ENCODE measurements at places on chromosomes 6 and 20. TPM values are rescaled to one million over a fixed set of nuclear protein-coding genes. Genes with fewer than 3 reads are reported as not detected.

Gene KHDC1
- total RNA-seq: 1.0 TPM

Gene LAMA2
- total RNA-seq: 61.5 TPM

Gene ADAT2
- total RNA-seq: 3.8 TPM

Gene NKX2-2
- total RNA-seq: not detected

Gene CTCFL
- total RNA-seq: not detected

Gene TREML2
- total RNA-seq: not detected

Gene SLC32A1
- not detected for total RNA-seq

Gene KIF25
- total RNA-seq: 0.28 TPM

Gene ORC3
- 16.9 TPM for total RNA-seq

Gene ANGPT4
- 0.55 TPM for total RNA-seq

Gene CDH4
- total RNA-seq: under 0.01 TPM

DNA sequence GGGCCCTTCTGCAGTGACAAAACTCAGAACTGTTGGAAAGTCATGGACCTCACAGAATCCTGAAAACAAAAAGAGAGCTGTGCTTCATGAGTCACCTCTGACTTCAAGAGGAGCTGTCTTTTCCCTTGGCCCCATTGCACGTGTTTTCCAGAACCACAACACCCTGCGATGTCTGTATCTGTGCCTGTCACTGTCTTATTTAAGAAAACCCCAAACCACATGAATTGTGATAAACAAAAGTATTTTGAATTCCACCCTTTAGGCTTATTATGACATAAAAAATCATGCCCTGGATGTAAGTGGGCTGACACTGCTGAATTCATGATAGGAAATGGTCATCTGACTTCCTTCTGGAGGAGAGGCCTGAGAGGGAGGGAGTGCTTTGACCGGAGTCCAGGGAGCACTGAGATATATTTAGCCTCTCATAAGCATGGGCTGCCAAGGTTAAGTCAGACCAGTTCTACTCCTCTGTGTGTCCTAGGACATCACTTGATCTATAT, 96.4 kb upstream of the DUSP22 start:
- peak; percentile 53 for DNase-seq

DNA sequence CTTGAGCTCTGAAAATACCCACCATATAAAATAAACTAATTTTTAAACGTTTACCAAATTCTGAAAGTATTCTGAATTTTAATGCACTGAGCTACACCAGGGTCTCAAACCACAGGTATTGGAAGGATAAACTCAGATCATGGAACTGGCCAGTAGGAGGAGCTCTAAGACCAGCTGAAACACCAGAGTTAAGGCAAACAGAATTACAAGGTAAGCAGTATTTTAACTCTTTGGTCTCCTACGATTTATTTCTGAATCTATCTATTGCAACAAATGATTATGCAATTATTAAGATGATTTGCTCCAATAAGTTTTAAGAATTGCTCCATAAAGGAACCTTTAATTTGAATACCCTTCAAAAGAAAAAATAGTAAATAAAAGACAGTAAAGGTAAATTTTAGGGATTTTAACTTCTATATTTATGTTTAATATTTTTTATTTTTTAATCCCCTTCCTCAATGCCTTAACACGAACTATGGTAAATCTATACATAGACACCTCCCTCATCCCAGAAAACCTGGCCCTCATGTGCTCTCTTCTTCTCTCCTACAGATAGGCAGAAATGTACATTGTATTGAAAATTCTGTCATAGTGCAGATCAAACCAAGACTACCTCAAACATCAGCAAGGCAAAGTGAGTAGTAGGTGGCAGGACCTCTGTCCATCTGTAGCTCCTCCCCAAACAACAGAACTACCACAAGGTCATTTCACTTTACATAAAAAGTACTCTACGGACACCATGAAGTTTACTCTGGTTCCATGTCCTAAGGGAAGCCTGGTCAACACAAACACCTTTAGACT, 58.4 kb downstream of the SMLR1 start:
- peak; percentile 83 for DNase-seq

DNA sequence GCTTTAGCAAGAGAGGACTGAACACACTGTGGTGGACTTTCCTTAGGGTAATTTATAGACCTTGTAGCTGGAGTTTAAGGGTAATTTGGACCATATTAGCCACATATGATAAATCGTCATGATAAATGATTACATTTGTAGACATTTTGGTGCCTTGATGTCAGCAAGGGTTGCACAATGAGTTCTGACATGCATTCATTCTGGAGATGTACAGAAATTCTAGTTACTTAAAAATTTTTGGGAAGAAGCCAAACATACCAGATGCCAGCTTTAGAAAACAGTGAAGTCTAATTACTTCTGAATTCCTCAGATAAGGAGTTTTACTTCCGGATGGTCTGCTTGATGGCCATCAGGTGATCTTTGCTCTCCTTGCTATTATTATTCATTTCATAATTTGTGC, 653.1 kb downstream of the TBC1D32 start:
- no peak for DNase-seq

- DNase-seq: peak; percentile 85
Observed at GRCh38 chr6:33886673-33887144, 82.9 kb upstream of the MLN start.

DNA sequence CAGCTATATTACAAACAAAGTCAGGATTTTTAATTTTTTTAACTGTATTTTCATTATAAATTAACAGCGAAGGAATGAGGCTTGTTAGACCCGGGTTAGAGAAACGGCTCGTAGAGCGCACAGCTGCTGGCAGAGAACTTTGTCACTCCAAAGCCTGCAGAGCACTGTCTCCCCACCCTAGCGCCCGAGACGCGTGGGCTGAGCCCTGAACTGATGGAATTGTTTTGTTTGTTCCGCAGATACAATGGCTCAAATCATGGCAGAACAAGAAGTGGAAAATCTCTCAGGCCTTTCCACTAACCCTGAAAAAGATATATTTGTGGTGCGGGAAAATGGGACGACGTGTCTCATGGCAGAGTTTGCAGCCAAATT, 810 bp downstream of the LAMP5 start:
- DNase-seq: no peak

GRCh38 chr6:141736104-141736503, 396.6 kb upstream of the GJE1 start:
- no peak for DNase-seq

DNA sequence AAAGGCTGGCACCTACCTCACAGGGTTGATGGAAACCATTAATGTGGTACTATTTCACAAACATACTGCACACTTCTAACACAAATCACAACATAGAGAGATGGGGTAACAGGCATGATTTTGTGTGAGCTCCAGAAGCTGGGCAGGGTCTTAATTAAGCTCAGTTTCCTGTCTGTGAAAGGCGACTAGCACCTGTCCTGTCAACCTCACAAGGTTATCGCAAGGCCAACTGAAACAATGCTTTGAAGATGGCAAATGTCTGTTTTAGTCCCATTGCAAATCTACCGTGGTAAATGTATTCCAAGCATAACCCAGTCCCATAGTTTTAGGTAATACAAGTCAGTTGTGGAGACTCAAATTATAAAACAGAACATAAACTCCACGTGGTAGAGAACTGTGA, 1.3 kb upstream of the PLEKHG1 start:
- no peak for DNase-seq

- DNase-seq: no peak
Observed at GRCh38 chr20:61251529-61252393, at the start of gene CDH4. Gene CDH4, plus strand, starts transcription at chr20:61252261.

- no peak for DNase-seq
Observed at GRCh38 chr20:23367770-23368169, 5.8 kb downstream of the GZF1 start.

- DNase-seq: no peak
Observed at GRCh38 chr20:3606021-3606420, 57.2 kb downstream of the GFRA4 start.

DNA sequence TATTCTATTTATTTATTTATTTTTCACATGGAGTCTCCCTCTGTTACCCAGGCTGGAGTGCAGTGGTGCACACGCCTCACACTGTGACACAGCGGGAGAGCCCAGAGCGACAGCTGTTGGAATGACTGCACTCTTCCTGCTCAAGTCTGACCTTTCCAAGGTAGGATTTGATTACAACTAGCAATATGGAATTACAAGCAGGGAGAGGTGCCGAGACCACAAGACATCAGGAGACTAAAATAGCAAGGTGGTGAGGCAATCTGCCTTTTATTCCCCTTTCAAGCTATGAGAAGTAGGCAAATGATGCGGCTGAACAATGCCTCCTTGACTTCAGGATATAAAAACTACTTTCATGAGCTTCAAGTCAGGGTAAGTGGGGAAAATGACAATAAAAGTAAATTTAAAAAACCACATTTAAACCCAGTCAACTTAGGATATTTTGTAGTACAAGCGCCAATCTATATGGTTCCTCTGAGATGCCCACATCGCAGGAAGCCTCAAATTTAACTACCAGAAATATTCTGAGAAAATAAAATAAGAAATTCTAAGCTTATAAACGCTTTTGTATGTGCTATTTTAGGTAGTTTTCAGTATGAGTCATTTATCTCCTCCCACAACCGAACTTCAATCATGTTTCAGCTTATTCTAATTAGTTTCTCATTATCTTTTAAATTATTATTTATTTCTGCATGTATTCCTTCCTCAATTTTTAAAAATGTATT, 146.9 kb upstream of the SGK1 start:
- no peak for DNase-seq

DNA sequence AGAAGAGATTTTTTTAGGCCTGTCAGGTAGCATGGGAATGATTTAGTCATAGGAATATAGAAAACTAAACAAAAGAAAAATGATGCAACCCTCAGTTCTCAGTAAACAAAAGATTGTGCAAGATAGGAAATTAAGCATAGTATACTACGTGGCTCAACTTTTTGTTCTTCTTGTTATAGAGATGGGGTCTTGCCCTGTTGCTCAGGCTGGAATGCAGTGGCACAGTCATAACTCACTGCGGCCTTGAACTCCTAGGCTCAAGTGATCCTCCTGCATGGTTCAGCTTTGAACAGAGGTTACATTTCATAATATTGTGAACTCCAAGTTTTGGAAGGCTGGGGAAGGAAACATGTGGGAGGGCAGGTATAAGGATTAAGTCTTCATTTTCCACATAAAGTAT, 28.5 kb downstream of the SLX4IP start:
- DNase-seq: no peak

GRCh38 chr20:10565922-10566897, 107.6 kb downstream of the JAG1 start:
- no peak for DNase-seq

- no peak for DNase-seq
Observed at GRCh38 chr6:128731249-128732165, 151.4 kb upstream of the LAMA2 start.

- peak; percentile 56 for DNase-seq
Observed at GRCh38 chr20:48904566-48905296, 16.8 kb upstream of the ARFGEF2 start.

DNA sequence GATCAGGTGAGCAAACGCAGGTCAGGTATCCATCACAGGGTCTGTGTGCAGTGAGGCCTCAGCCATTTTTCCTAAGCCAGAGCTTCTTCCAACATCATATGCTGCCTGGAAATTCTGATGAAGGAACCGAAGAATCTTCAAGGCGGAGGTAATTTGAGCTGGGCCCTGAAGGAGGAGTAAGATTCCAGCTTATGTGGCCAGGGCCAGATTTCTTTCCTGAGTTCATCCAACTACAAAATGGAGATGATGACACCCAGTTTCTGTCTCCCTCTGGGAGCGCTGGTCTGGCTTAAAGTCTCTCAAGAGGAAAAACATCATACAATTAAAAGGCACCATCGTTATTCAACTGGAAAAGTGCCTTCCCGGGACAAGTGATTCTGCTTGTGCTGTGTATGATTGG, 6.9 kb upstream of the MANBAL start:
- DNase-seq: peak; percentile 50

DNA sequence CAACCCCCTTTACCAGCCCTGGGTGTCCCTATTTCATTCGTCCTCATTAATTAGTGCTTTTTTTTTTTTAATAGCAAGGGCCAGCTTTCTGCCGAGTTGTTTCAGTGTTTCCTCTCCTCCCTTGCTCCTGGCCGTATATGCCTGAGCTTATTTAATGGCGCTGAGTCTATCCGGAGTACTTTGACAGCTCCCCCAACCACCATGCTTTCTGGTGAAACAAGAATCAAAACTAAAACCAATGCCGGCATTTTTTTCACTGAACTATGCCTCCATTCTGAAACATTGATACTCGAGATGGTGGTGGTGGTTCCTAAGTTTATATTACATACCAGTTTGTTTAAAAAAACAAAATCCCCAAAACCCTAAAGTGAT, 1.2 kb downstream of the DCBLD1 start:
- no peak for DNase-seq

DNA sequence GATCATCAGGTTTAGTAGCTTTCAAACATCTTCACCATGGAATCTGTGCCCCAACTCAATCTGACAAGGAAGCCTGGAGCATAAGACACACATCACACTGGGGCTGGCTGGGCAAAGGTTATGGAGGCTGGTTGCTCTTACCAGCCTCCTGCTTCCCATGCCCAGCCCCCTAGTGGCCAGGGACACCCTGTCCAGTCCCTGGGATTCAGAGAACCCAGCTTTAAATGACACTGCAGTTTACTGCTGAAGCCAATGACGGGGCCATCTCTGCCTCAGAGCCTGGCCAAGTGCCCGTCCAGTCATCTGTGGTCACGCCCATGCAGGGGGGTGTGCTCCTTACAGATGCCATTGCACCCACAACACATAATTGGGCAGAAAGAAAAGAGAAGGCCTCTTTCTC, 272.9 kb downstream of the SMOC2 start:
- DNase-seq: no peak

GRCh38 chr6:24666097-24666640, 530 bp downstream of the TDP2 start:
- DNase-seq: peak; percentile 37

DNA sequence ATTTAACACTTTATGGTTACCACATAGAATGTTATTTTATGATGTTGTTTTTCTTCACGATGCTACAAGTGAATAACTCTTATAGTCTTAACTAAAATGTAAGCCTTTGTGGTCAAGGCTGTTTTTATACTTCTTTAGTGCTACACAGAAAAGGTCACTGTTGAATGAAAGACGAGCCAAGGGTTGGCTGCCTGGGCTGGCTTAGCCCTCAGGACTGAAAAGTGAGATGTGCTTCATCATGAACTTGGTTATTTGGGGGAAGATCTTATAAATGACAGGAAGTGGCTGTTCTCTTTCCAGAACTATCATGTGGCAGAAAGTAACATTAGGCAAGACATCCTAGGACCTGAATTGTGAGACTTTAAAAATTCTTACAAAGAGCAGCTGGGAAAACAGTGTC, 404.0 kb downstream of the BTBD3 start:
- no peak for DNase-seq
